CD4-positive, alpha-beta T cell treated with Interleukin-21 for 1 hour (primary cell): ENCODE measurements at places on chromosomes 1 and 21.

- DNase-seq, result no peak
These were observed 4.2 kb downstream of the KRTAP10-8 start for GRCh38 chr21:44615911-44616590.

- no peak for DNase-seq
These were observed 32.2 kb upstream of the UBE2U start for GRCh38 chr1:64171246-64171645.

GRCh38 chr21:14838400-14838799 lies 226.4 kb downstream of the NRIP1 start:
- no peak for DNase-seq

DNA sequence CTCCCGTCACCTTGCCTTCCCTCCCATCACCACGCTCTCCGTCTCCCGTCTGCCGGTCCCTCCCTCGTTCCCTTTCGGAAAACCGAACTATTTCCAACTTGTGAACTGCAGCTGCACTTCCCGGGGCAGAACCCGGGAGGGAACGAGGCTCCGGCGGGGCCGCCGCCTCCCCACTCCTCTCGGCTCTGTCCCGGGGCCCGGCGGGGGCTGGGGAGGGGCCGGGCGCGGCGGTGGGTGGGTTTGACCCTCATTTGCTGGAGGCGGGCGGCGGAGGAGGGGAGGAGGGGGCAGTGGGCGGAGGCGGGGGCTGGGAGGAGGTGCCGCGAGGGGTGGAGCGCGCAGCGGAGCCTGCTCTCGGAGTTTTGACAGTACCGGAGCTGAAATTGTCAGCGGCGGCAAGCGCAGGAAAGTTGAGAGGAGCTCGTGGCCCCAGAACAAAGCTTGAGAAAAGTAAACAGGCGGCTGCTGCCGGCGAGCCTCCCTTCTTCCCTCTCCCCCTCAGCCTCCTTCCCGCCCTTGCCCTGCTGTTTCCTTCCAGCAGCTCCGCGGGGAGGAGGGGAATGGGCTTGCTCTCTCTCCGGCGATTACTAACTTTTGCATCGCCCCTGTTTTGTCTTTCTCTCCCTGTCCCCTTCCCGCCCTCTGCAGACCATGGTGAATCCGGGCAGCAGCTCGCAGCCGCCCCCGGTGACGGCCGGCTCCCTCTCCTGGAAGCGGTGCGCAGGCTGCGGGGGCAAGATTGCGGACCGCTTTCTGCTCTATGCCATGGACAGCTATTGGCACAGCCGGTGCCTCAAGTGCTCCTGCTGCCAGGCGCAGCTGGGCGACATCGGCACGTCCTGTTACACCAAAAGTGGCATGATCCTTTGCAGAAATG lies 2.9 kb downstream of the LMO4 start:
- DNase-seq, result peak; percentile 75

DNA sequence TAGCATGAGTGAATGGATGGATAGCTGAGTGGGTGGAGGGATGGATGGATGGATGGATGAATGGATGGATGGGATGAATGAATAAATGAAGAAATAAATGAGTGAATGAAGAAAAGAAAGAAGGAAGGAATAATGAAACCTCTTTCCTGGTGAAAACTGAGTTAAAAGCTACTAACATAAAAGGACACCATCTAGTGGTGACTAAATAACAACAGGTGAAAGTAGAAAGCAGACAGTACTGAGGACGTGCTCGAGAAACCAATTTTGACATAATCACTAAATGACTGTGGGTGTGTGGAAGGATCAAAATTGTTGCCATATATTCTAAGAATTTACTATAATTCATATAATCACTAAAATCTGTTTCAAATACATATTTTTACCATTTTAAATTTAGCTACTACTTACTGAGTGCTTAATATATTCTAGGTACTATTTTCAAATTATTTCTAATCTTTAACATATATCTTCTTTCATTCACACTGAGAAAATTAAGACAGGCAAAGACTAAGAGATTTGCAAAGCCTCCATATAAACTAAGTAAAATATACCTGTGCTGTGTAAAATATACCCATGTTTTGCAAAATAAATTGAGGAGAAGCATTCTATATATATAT lies 522.9 kb downstream of the LRRIQ3 start:
- DNase-seq, result no peak
